ENCODE measurements at places on chromosomes 3 and 15.

DNA sequence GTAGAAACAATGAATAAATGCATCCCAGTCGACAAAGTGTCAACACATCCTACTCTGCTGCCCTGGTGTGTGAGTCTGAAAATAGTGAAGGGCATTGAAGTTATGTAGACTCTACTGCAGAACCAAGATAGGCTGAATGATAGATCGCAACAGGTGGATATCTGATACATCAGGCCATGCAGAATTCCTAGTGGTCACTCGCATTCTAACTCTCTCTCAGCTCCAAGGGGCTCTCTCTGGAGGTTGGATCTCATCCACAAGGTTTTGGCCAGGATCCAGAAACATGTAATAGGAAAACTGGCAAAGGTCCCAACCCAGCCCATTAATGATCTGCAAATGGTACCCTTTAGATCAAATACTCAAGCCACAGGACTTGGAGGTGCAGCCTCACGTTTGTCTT, 514.1 kb downstream of the MAGI1 start:
- DNase-seq: no peak

GRCh38 chr3:126618021-126618420, 36.9 kb downstream of the TXNRD3 start:
- DNase-seq: no peak

DNA sequence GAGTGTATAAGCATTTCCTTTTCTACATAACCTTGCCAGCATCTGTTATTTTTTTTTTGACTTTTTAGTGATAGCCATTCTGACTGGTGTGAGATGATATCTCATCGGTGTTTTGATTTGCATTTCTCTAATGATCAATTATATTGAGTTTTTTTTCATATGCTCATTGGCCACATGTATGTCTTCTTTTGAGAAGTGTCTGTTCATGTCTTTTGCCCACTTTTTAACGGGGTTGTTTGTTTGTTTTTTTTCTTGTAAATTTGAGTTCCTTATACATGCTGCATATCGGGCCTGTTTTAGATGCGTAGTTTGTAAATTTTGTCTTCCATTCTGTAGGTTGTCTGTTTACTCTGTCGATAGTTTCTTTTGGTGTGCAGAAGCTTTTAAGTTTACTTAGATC, 89.2 kb downstream of the LEKR1 start:
- no peak for DNase-seq

DNA sequence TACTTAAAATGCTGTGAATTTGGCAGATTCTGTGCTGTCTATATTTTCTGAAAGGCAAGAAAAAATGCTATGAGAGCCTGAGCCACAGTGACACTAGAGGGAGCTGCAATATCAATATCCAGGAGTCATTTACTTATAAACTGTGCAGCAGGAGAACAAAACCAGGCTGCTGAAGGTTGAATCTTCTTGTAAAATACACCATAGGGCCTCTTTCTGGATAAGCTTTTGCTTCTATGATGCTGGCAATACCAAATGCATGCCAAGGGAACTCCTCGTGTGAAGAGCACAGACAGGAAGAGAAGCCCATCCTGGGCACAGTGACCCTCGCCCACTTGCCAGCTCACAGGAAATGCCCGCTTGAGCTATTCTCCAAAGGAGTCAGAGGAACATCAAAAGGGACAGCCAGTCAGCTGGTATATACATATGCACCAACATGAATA, 48.0 kb upstream of the TSPAN3 start:
- DNase-seq: no peak

DNA sequence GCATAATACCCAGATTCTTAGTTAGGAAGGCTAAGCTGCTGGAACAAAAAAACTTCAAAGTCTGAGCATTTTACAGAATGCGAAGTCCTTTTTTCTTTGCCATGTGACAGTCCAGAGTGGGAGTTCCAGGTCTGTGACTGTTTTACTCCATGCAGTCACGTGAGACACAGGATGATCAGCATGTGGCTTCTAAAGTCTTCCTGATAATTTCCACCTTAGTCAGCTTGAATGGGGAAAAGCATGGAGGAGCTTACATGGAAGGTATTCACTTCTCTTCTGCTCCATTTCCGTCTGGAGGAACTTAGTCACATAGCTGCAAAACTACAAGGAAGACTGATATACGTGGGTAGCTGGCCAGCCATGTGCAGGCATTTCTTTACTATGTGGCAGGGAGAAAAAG, 1.7 kb downstream of the SNTN start:
- DNase-seq: no peak

DNA sequence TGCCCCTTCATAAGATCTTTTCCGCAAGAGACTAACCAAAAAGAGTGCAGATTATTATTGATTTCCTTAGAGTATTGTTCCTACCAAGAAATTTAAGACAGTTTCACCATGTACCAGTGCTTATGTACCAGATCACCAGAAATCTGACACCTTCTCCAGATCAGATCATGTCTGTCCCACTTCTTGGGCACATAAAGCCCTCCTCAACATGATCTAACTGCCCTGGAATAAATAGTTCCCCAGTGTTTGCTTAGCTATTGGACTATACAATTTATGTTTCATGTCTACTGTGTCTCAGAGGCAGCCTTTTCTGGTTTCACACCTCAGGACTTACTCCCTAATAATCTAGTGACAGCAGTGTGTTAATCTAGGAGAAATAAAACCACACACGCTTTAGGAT, 46.8 kb downstream of the NME9 start:
- DNase-seq: no peak

GRCh38 chr3:144112036-144112435, 140.4 kb downstream of the DIPK2A start:
- no peak for DNase-seq
